Amygdala (tissue), 56 donors: ENCODE measurements at places on chromosomes 4 and X.

- DNase-seq: no peak
These were observed 613.3 kb downstream of the BCOR start for GRCh38 chrX:39484159-39485068.

GRCh38 chr4:24214796-24215195 is 324.9 kb upstream of the PPARGC1A start:
- DNase-seq: no peak

- DNase-seq: no peak
These were observed 289.7 kb downstream of the TRIML1 start for GRCh38 chr4:188428935-188429334.

DNA sequence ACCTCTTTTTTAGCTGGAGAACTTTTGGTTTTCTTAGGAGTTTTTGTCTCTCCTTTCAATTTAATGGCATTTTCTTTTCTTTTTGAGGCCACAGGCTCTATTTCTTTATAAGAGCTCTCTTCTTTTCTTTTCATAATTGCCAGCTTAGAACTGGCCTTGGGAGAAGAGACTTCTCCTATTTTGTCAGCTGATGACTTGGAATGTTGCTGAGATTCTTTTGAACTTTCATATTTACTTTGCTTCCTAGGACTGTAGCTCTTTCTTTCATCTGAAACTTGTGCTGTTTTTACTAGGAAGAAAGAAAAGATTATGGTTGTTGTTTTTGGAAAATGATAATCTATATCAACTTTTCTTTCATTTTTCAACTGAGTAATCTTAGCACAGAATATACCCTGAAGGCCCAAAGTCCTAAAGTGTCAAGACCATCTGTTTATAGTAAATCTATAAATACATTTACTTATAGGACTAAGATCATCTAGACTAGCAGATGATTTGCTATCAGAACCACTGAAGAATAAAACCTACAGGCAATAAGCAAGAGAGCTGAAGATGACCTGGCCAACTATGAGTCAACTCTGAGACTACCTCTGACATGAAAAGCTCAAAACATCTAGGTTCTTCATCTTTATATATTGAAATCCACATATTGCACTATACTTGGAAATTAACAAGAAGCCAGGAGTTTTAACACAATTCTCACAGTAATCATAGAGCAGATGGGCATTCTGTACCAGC is 45.6 kb downstream of the RFC1 start:
- DNase-seq: no peak

DNA sequence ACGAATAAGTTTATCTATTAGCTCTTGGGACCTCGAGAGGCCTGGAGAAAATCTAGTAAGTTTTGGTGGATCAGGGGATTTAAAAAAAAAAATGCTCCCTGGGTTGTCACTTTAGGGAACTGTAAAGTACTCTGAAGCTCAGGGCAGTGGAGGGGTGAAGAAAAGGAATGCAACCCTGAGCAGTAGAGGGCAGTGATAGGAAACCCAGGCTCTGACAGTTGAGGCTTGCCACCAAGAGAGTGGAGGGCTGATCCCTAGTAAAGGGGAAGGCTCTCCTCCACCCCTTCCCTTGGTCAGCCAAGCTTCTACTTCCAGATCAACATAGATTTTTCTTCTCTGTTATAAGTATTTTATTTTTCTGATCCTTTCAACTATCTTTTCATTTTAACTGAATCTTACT is 73.1 kb downstream of the FBXO8 start:
- no peak for DNase-seq

GRCh38 chrX:45758738-45759397 is 558.2 kb upstream of the DIPK2B start:
- no peak for DNase-seq

DNA sequence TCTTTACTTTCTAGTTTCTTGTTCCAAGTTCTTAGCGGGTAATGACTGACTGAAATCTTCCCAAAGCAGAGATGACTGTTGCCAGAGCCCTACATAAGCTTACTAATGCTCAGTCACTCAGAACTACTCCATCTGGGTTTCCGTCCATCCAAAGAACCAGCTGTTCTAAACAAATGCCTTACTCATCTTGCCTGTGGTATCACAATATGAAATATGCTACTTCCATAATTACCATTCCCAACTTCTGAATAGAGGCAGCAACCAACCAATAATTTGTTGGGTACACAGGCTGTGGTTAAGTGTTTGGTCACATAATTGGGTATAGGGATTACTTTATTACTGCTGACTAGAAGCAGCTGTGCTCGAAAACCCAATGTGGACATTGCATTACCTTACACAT is 930.2 kb upstream of the DIAPH2 start:
- DNase-seq: no peak

DNA sequence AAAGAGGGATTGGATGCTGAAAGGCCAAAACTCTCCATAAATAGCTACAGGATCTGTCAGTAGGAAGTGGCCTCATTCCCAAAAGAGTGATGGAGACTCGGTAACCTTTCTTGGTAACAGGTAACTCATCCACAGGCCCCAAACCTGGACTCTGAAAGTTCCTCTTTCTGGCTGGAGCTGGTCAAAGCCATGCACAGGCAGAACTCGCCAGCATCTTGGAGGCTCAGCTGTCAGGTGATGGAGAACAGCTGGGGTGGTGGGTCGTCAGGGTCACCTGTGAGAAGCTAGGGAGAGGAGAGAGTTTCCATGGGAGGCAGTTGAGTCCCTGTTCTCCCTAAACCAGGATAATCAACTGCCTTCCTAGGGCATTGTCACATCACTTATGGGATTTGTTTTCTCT is 354.3 kb upstream of the GATB start:
- DNase-seq: no peak

- DNase-seq: no peak
These were observed 126.8 kb downstream of the IRF2 start for GRCh38 chr4:184347251-184348239.

DNA sequence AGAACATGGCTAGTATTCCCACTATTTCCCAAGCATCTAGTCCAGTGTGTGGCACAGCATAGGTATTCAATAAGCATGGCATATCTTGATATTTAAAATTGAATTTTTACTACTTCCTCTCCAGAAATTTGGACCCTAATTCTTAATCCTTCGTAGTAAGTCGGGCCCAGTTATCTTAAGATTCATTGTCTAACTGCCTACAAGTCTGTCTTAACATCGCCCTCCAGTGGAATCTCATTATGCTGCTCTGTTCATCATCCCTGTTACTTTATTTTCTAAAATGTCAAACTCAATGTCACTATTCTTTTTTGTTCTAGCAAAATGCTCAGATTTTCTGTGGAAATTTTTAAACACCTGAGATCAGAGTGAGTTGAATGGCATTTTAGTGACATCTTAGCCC is 606.2 kb downstream of the KLHL13 start:
- DNase-seq: no peak

- DNase-seq: no peak
These were observed 28.3 kb downstream of the AREG start for GRCh38 chr4:74473155-74473811.

DNA sequence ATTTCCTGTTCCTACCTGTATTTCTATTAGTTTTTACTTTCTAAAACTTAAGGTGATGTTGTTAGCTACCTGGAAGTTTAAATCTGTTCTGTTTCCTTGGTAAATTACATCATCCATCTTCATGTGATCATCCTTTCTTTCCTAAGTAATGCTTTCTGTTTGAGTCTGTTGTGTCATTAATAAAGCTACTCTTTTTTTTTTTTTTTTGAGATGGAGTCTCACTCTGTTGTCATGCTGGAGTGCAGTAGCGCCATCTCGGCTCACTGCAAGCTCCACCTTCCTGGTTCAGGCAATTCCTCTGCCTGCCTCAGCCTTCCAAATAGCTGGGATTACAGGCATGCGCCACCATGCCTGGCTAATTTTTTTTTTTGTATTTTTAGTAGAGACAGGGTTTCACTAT is 73.3 kb downstream of the FIP1L1 start:
- DNase-seq: no peak

- DNase-seq: no peak
These were observed 40.0 kb downstream of the RIPPLY1 start for GRCh38 chrX:106862972-106863688.

DNA sequence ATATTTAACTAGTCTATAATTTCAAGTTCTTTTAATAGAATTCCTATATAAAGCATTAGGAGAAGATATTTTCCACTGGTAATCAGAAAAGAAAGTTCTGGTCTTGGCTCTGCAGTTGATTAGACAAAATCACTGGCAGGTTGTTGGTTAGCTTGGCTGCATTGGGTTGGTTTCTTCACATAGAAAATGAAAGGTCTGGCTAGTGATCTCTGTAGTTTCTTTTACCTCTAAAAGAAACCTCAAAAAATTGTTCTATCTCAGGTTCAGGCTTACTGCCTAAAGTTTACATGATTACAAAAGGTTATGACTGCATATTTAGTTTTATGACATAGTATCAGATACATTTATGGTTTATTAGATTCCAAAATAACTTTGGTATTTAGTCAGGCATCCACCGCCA is 95.8 kb upstream of the NAP1L5 start:
- no peak for DNase-seq

GRCh38 chr4:1177274-1178141 is 5.1 kb upstream of the SPON2 start:
- DNase-seq: no peak

- no peak for DNase-seq
These were observed 135.5 kb downstream of the TMEM47 start for GRCh38 chrX:34521563-34521962.

DNA sequence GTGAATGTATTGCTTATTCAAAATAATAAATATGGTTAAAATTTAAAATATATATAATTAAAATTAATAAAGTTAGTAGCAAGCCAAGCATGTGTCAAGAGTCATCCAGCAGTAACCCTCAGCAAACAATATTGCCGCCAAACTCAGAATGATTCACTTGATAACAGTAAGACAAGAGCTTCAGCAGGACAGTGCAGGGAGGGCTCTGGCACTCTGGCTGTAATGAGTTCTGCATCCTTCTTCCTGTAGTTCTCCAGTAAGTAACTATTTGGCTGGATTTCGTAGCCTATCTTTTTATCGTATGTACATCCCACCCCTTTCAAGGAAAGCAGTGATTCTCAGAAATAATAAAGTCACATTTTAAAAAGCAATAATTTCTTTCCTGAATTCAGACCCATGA is 17.6 kb downstream of the OTUD6A start:
- DNase-seq: no peak

DNA sequence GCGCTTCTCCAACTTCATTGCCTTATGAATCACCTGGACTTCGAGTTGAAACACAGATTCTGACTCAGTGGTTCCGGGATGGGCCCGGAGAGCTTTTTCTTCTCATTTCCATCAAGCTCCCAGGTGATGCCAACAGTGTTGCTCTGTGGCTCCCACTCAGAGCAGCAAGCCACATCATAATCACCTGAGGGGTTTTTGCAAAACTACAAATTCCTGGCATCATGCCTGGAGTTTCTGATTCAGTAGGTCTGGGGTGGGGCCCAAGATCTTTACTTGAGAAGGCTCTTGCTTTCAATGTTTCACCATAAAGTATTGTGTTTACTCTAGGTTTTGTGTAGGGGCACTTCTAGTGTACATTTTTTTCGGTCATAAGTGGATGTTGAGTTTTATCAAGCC is 7.0 kb downstream of the MTM1 start:
- DNase-seq: no peak

GRCh38 chr4:13478707-13479106 is 5.4 kb downstream of the RAB28 start:
- no peak for DNase-seq

DNA sequence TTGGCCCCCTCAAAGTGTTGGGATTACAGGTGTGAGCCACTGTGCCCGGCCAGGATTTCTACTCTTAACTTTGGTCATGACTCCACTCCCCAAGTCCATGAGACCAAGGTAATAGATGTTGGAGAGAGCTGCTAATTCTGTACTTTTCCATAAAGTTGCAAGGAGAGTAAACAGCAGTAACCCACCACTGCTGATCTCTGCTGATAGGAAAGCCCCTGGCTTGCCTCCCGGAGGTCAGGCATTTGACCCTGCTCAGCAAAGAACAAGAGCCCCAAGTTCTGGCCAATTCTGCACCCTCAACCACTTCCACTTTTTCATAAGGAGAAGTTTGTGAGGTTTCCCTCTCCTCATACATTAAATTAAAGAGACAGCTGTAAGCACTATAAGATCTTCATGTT is 143.0 kb downstream of the RASL11B start:
- no peak for DNase-seq

- DNase-seq: no peak
These were observed 545.3 kb upstream of the FAT1 start for GRCh38 chr4:187268940-187269339.

DNA sequence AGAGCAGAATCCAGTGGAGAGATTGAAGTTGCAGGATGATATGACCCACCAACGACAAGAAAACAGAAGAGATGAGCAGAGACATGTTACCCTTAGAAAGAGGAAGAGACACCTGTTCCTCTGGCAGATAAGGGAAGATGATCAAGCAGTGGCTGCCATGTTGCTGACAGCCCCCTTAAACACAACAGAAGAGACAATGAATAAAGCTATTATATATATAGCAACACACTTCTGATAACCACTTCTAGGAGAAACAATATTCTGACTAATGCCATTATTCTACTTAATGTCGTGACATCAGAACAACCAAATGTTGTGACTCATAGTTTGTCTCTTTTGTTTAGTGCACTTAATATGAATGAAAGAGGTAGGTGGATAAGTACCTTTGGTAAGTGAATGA is 44.9 kb downstream of the SH3RF1 start:
- DNase-seq: no peak

DNA sequence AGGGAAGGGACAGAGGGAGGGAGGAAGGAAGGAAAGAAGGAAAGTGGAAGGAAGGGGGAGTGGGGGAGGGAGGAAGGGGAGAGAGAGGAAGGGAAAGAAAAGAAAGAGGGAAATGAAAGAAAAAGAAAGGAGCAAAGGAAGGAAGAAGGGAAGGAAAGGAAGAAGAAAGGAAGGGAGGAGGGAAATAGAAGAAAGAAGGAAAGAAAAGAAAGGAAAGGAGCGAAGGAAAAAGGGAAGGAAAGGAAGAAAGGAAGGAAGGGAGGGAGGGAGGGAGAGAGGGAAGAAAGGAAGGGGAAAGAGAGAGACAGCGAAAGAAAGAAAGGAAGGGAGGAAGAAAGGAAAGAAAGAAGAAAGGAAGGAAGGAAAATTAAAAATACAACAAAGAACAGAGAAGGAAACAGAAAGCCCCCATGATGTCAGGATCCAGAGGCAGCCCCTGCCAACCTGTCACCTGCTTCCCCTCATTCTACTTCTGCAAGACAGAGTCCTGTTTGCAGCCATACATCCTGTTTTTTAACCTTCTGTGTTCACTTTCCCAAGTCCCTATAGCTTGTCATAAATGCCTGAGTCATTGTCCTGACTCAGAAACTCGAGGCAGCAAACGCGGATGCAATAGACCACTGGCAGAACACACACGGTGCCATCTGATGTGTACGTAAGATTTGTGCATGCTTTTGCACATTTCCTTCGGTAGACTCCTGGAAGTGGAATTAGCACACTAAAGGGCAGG is 77.0 kb upstream of the C4orf50 start:
- DNase-seq: no peak
